CD4-positive, CD25-positive, alpha-beta regulatory T cell (primary cell): ENCODE measurements at places on chromosomes 6 and 20.

DNA sequence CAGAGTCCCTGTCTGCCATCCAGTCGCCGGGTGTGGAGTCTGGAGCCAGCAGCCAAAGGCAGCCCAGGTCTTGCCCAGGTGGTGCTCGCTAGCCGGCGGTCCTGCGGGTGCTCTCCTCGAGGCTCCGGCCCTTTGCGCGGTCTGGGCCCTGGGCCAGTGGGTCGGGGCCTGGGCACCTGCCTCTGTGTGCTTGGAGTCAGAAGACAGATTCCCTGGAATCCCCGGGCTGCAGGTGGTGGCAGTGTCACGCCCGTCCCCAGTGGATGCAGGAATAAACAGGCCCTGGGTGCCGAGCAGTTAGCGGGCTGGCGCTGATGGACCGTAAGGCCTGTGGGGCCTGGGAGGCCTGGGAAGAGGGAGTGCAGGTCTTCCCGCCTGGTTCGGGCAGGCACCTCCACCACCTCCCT lies 5.3 kb downstream of the SS18L1 start:
- DNase-seq, result no peak

GRCh38 chr20:49400410-49400809 lies 82.1 kb downstream of the KCNB1 start:
- no peak for DNase-seq

DNA sequence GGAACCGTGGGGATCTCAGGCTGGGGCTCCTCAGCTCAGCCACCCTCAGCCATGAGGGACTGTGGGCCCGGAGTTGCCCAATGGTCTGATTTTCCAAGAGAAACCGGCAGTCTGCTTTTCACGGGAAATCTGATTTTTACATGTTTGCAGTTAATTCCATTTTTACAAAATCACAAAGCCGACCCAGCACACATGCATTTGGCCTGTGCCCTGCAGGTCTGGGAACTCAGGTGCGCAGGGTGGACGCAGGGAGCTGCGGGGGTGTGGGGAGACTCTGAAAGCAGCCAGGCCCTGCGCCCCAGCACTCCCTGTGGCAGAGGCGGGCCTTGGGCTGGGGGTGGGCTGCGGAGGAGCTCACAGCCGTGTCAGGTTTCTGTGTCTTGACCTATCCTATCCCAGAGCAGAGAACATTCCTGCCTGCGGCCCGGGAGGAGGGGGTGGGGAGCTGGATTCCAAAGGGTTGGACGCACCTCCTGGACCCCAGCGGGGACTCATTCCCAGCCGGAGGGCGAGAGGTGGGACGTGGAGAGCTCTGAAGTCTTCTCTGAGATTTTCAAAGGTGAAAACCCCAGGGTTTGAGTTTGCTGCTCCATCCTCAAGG lies 60.6 kb downstream of the ADNP start:
- no peak for DNase-seq

DNA sequence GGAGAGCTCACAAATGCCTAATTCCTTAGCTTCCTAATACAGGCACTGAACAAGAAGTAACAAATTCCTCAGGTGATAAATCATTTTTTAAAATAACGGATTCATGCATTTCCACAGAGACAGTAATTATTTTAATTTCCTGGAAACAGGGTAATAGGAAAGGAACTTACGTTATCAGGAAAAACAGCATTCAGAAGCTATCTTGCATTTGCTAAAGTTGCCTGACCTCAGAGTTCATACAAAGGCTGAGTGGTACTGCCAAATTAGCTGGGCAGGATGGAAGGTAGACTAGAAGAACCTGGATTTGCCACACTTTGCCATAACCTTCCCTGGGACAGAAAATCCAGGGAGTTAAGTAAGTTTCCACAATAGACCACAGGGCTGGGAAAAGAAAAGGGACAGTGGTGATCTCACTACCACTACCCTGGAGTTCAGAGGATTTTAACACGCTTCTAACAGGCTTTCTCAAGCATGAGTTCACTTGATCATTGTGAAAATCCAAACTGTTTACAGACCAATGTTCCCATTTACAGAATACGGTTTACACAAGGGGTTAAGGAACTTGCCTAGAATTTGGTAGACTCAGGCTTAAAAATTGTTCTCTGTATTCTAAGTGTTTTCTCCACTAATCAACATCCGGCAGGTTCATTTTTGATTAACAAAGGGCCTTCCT lies 57.0 kb downstream of the KIF13A start:
- no peak for DNase-seq

GRCh38 chr6:15401120-15401519 lies 155.3 kb downstream of the JARID2 start:
- DNase-seq, result no peak

- peak; percentile 40 for DNase-seq
Observed at GRCh38 chr20:50191065-50191543, 474 bp downstream of the CEBPB start.

DNA sequence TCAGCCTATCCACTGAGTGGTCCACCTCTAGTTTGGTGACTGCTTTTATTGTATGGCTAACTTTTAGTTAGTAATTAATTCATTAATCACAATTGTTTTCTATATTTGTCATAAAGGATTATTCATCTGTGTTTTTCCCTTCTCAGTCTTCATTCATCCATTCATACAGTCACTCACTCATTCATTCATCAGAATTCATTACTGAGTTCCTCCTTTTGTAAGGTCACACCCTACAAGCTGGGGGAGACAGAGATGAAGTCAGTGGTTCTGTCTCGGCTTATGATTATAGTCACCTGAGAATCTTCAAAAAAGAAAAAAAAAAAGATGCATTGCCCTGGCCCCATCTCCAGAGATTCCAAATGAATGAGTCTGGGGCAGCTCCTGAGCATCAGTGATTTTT lies 257.1 kb downstream of the ADGB start:
- no peak for DNase-seq

GRCh38 chr6:43891072-43891870 lies 121.3 kb downstream of the VEGFA start:
- no peak for DNase-seq

- no peak for DNase-seq
Observed at GRCh38 chr6:40476673-40477072, 110.5 kb downstream of the LRFN2 start.

GRCh38 chr6:83556871-83557270 lies 44.5 kb downstream of the PRSS35 start:
- DNase-seq, result no peak

GRCh38 chr20:1900321-1900801 lies 5.2 kb downstream of the SIRPA start:
- DNase-seq, result no peak

- DNase-seq, result no peak
Observed at GRCh38 chr6:119865466-119866350, 516.1 kb upstream of the MAN1A1 start.

DNA sequence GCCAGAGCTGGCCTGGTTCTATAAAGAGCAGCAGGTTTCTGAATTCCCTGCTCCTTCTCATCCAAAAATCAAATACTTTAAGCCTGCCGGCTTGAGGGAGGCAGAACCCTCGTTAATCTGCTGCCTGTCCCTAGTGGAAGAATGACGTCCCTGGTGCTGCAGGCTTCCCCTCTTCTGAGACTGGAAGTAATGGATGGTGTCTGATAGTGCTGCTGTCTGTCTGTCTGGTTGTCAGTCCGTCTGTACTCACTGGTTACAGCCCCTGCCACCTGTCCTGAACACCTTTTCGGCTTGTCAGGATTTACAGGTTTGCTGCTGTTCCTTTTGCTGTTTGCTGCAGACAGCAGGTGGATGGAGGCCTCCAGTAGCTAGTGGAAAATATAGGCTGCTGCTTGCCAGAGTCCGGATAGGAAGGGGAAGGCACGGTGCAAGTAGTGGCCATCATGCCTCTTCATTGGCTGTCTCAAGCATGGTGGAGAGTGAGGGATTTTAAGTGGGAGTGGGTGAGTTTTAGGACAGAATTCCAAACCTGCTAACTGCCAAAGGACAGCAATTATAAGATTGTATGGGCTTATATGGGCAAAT lies 2.5 kb downstream of the RIMS1 start:
- no peak for DNase-seq

GRCh38 chr6:129709196-129709768 lies 695 bp downstream of the ARHGAP18 start:
- no peak for DNase-seq

DNA sequence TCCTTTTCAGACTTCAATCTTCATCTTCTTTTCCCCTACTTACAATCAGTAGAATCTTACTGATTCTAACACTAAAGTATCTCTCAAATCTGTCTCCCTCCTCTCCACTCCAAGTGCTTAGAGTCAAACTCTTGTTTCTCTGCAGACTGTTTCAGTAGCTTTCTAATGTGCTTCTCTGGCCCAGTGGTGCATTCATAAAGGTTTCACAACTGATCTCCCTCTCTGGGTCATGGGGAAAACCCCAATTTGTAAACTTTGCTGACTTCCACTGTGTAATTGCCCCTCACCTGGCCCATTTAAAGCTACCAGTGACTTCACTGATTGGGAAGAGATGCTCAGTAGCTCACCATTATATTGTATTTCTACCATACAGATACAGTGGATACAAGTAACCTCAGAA lies 183.6 kb downstream of the FAXC start:
- no peak for DNase-seq

DNA sequence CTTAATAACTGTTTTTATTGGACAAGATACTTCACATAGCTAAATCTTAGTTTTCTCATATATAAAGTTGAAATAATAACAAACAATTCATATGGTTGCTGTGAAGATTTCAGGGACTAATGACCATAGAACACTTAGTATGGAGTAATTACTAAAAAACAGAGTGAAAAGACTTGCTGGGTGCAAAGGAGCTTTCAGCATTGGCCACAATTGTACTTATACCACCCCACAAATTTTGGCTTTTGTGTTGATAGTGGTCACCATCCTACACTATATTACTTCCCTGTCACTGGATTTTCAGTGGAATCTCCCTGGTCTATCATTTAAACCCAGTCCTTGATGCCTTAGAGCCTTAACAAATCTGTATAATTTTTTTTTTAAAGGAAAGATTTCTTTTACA lies 398.6 kb upstream of the EPHA7 start:
- DNase-seq, result no peak

GRCh38 chr6:119881416-119881815 lies 531.9 kb upstream of the MAN1A1 start:
- no peak for DNase-seq

GRCh38 chr6:111558690-111559187 lies 46.9 kb downstream of the TRAF3IP2 start:
- DNase-seq, result no peak

- DNase-seq, result no peak
Observed at GRCh38 chr6:47352194-47352920, 42.7 kb upstream of the TNFRSF21 start.

GRCh38 chr6:48110436-48111142 lies 408 bp downstream of the PTCHD4 start:
- DNase-seq, result no peak

GRCh38 chr6:149166747-149167146 lies 150.8 kb upstream of the TAB2 start:
- DNase-seq, result no peak

DNA sequence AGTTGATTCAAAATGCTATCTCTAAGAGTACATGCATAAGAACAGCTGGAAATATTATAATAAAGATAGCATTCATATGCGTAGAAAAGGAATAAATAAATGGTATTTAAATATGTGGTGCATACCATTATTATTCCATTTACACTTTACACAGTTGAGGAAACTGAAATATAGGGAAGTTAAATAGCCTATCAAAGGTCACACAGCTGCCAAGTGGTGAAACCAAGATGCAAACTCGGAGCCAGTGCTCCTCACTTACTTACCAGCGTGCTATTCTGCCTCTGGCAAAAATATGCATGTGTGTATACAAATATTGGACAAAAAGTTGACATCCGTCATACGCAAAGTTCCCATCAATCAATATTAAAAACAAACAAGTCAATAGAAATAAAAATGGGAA lies 22.3 kb upstream of the ANKEF1 start:
- no peak for DNase-seq

DNA sequence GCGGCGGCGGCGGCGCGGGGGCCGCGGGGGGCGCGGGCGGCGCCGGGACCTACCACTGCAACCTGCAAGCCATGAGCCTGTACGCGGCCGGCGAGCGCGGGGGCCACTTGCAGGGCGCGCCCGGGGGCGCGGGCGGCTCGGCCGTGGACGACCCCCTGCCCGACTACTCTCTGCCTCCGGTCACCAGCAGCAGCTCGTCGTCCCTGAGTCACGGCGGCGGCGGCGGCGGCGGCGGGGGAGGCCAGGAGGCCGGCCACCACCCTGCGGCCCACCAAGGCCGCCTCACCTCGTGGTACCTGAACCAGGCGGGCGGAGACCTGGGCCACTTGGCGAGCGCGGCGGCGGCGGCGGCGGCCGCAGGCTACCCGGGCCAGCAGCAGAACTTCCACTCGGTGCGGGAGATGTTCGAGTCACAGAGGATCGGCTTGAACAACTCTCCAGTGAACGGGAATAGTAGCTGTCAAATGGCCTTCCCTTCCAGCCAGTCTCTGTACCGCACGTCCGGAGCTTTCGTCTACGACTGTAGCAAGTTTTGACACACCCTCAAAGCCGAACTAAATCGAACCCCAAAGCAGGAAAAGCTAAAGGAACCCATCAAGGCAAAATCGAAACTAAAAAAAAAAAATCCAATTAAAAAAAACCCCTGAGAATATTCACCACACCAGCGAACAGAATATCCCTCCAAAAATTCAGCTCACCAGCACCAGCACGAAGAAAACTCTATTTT lies 2.0 kb downstream of the FOXC1 start:
- DNase-seq, result no peak

DNA sequence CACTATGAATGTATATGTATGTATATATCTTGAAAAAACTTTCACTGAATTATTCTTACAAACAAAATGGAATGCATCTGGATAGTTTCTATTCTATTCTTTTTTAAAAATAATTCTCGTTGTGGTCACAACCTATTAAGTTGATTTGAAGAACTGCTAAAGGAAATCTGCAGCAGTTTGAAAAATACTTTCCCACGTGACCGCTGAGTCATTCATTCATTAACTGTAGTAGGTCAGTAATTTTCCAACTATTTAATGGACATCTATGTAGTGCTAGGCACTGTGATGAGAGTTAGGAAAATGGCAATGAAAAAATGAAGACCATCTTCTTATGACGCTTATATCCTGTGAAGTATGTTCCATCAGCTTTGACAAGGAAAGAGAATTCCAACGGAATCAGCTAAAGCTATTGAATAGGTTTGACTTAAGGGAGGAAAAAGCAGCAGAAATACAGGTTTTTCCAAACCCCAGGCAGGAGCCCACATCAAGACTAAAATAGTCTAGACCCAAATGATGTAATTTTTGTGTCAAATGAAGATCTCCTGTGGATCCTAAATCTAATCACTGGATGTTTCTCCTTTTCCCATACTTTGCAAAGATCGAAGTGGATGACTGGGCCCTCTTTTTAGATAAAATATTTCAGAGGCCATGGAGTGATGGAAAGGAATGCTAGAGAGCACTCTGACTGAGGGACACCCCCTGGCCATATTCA lies 4.1 kb upstream of the EFHC1 start:
- no peak for DNase-seq

GRCh38 chr6:53984163-53984562 lies 127.1 kb upstream of the MLIP start:
- no peak for DNase-seq

DNA sequence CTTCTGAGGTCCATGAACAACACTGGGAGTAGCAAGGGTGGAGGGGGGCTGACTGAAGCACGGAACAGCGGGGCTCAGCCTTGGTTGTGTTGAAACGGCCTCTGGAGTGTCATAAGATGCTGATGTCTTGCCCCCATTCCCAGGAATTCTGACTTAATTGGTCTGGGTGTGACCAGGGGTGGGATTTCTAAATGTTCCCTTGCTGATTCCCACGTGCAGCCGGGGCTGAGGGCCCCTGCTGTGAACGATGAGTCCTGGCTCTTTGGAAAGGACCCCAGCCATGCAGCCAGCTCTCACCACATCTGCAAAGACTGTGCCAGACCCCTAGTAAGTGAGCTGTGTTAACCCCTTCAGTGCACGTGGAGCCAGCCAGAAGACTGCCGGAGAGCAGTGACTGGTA lies 28.6 kb upstream of the FAM50B start:
- DNase-seq, result no peak
